ENCODE measurements at places on chromosomes 11 and 22. TPM values are rescaled to one million over a fixed set of nuclear protein-coding genes. Genes with fewer than 3 reads are reported as not detected.

DNA sequence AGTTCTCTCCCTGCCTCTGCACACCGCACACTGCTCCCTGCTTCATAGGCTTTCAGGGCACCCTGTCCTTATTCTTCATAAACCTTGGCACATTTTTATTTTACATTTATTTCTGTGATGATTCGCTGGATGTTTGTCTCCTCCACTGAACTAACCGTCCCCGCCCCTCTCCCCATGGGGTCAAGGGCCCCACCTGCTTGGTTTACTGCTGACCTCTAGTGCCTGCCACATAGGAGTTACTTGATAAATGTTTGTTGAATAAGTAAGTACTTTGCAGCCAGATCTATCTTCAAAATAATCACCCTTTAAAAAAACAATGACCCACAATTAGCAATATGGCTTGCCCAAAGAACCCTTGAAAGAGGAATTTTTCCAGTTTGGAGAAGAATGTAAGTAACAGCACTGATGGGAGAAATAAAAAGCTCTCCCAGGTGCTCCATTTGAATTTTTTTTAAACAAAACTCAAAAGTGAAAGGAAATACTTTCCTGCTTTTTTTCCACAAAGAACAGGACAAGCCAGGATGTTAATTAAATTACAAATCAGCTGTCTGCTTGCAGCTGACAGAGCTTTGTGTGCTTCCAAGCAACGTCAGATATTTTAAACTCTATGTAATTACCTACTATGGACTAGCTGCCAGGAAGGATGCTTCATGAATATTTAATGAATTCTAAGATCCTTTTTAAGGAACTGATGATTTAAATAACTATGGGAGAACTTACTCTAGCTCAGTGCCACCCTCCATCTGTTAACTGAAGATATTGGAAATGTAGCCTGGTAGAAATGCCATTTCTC lies 1083.6 kb downstream of the DLG2 start:
- DNase-seq: no peak

DNA sequence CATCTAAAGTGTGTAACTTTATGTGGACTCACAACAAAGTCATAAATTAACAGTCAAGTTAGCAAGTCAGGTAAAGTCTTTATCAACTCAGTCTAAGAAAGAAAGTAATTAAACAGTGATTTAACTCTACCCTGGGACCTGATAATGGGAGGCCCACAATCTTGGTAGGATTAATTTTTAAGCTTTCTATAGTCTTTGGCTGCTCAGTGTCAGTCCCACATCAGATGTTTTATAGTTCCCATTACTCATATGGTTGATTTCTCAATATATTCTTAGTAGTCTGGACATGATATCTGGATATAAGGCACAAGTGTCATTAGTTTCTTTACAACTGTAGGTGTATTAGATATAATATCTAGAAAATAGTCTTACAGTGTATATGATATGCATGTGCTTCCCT lies 38.5 kb upstream of the SCN3B start:
- DNase-seq: no peak

DNA sequence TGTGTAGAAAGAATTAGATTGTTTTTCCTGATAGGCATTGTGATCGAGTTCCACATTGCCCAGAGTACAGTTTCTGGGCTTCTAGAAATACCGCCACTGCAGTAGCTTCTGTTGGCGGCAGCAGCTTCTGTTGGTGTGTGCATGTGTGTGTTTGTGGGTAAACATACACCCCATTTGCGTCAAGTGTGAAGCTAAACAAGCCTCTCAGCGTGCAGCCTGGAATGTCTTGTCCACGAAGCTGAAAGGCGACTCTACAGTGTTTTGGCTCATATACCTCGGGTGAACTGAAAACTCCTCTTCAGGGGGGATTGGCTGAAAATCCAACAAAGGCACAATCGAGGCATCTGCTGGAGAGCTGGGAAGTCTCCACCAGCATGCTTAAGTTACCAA lies 112.0 kb upstream of the E2F8 start:
- DNase-seq: no peak

GRCh38 chr11:24755260-24755839 lies 258.5 kb downstream of the LUZP2 start:
- no peak for DNase-seq

OR51I1 gene
- total RNA-seq: not detected

SPECC1L gene
- total RNA-seq: 48.5 TPM

- no peak for DNase-seq
Measured at GRCh38 chr22:19820880-19821522, 33.7 kb downstream of the GNB1L start.

DNA sequence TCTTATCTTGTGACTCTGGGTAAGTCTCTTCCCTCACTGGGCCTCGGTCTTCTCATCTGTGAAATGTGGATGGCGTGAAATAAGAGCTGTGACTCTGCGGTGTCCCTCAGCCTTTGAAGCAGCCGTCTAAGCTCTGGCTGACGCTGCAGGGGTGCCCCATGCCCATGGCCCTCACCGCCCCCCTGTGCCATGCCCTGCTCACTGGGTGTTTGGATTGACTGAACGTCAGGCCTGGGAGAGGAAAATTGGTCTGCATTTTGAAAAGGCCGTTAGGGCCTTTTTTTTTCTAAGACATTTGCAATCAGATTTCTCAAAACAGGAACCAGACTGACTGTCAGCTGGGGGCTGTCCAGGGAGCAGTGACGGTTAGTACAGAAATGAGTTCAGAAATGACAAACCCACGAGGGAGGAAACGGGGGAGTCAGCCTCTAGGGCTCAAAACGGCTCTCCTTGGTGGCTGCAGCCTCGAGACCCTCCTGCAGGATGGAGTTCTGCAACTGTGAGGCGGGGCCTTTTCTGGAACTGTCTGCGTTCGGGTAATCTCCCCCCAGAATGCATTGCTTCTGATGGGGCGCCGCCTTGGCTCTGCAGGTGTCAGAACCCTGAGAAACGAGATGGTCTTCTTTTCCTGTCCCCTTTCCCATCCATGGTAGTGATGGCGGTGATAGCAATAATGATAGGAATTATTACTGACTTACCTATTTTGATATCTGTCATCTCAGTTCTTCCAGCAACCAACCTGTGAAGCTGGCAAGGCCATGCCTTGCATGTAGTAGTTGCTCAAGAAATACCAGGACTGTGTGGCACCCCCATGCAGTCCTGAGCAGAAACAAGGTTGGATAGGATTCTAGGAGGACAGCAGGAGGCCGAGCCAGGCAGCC lies 2.0 kb downstream of the GRK2 start:
- peak; percentile 69 for DNase-seq

- DNase-seq: no peak
Measured at GRCh38 chr22:36613958-36614357, 85.0 kb upstream of the EIF3D start.

- DNase-seq: no peak
Measured at GRCh38 chr11:38718659-38719058, 2120.6 kb upstream of the RAG2 start.

DNA sequence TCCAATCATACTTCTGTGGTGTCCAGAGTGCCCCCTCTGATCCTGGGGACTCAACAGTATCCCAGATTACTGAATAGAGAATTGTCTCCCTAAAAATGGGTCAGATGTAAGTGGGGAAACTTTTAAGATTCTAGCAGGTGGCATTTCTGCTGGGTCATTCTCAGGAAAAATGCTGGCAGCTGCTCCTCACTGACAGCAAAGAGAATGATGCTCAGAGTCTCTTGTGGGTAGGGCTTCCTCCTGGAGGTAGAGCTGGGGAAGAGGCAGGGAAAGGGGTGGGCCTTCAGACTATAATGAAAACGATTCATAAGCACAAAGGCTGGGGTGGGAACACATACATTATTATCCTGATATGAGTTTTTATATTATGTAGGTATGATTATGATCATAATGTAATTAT lies 647.2 kb downstream of the NELL1 start:
- DNase-seq: no peak

CSNK2A3 gene
- 0.33 TPM for total RNA-seq

- DNase-seq: no peak
Measured at GRCh38 chr11:102575012-102575411, 44.5 kb upstream of the MMP7 start.

KRTAP5-2 gene
- not detected for total RNA-seq

MFRP gene
- not detected for total RNA-seq

RELT gene
- total RNA-seq: 151 TPM

DNA sequence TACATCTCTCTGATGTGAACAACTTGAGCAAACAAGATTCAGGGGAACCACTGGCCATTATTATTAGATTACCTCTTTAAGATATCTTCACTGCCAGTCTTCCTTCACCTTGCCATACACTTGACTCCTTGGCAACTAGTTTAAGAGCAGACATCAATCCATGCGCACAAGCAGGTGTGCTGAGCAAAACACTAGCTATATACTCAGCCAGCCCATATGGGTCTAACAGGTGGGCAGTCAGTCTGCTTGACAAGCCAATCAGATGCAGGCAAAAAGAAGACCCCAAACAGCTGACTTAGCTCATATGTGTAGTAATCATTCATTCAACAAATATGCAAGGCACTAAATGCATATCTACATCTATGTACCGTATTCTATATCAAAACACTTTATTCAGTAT lies 101.2 kb downstream of the SIK3 start:
- no peak for DNase-seq

DNA sequence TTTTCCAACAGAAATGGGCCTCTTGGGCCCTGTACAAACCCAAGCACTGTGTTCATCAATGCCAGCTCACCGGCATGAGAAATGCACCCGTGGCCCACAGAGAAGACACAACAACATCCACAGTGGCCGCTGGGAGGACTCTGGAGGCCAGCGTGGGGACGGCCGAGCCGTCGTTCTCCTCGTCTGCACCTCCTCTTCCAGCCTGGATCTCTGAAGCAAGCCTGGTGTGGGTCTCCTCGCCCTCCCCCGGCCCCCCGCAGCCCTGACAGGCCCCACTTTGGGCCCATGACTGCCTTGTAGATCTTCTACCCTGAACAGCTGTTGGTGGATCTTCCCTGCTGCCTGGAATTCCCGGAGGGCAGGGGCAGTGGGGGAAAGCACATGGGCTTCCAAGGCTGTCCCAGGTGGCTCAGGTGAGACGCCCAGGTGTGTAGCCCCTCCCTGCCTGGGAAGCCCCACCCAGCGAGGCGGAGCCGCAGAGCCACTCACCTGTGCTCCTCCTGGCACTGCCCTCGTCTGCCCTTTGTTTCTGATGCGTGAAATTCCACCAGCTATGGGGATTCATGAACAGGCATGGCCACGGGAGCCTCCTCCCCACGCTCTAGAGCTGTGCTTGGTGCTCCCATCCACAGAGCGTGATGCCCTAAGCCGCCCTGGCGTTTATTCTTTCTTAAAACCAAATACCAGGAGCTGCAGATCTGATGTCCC lies 225.9 kb downstream of the BRD1 start:
- no peak for DNase-seq

NDUFS8 gene
- 95.2 TPM for total RNA-seq

ST14 gene
- total RNA-seq: 1.9 TPM

DNA sequence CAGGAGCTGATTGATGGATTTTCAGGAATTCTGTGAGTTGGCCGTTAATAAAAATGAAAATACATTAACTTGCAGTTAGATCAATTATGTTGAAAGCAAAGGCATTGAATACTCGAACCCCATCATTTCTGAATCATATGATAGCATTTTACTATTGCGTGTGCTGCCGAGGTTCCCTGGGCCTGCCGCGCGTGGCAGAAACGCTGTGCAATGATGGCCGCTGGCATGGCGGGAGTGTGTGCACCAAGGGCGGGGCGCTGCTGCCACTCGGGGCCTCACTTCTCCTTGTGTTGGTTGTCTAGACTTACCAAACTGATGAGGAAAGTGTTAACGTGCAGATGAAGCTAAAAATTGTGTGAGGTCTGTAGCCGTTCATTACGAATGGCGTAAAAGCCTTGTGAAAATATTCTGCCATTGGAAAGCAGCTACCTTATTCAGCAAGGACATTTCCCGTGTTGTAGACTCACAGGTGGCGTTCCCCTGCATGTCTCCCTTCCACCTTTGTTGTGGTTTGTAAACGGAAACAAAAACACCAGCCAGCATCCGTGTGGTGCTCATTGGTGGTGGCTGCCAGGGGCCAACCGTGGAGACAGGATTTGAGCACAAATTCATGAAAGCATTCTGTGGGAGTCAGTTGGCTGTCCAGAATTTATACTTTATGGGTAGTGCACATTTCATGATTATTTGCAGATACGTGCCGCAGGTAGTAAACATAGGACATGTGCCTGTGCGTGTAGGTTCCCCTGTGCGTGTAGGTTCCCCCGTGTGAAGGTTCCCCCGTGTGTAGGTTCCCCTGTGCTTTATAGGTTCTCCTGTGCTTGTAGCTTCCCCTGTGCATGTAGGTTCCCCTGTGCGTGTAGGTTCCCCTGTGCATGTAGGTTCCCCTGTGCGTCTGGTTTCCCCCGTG lies 5.9 kb upstream of the GRAMD4 start:
- DNase-seq: peak; percentile 91

DNA sequence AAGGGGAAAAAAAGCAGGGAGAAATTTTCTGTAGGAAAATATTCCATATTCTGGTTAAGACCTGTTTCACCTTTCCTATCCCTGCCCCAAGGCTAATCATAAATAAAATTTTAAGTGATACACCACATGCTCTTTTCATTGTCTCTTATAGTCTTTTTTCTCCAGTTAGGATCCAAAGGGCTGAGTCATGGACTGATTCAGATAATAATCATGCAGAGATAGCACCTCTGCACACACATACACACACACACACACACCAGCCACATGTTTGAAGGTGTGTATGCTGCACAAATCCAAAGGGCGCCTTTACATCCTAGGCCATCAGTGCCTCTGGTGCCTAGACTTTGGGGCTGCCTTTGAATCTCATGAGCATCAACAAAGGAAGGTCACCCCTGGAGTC lies 35.5 kb upstream of the CWF19L2 start:
- DNase-seq: no peak

DNA sequence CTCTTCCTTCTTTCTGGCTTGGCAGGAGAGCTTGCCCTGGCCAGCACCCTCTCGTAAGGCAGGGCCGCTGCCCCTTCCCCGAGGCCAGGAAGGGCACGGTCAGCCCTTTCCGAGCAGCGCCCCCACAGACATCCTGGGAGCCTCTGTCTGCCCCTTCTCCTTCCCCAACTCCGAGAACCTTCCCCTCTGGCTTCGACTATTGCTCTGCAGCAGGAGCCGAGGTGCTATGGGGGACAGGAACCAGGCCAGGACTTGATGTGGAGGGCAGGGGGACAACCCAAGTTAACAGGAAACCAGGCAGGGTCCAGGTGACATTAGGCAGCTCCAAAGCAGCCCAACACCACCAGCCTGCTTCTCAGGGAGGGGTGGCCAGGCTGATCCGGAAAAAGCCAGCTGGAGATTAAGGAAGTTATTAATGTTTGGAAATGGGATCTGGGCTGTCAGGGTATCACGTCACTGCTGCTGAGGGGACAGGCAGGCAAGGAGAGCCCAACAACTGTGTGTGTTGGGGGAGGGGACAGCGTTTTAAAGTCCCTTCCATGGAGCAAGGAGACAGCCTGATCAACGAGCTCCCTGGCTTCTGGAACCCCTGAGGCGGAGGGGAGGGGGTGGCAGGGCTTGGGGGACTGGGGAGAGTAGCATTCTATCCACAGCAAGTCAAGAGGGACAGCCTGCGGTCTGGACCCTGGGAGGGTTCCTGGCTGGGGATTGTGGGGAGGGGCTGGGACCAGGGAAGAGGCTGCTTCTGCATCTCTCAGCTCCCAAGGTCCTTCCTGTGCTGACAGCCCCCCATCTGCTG lies 27.3 kb downstream of the SYT7 start:
- no peak for DNase-seq

GRCh38 chr11:122197066-122197987 lies 81.3 kb upstream of the BLID start:
- DNase-seq: no peak

GRCh38 chr11:61747192-61747966 lies 5.1 kb upstream of the MYRF start:
- peak; percentile 42 for DNase-seq

All from natural killer cell (primary cell).